ENCODE measurements at places on chromosomes 11 and 22.
A peak's percentile ranks its signal among the peaks of the same experiment; 100 is the strongest.

GRCh38 chr11:134244593-134244992, 8.6 kb downstream of the THYN1 start:
- no peak for DNase-seq

- DNase-seq = peak; percentile 48
Observed at GRCh38 chr22:36065775-36066544, 37.3 kb upstream of the RBFOX2 start.

- no peak for DNase-seq
Observed at GRCh38 chr11:117919341-117919740, 9.9 kb downstream of the TMPRSS13 start.

GRCh38 chr11:133406489-133406888, 125.8 kb downstream of the OPCML start:
- no peak for DNase-seq

GRCh38 chr22:45008751-45009605, 827 bp downstream of the PHF21B start:
- no peak for DNase-seq

GRCh38 chr22:31614781-31615490, 47.1 kb downstream of the PISD start:
- DNase-seq = no peak

GRCh38 chr11:3207526-3208189, 11.0 kb downstream of the MRGPRG start:
- no peak for DNase-seq

GRCh38 chr22:40462195-40462984, 92.0 kb downstream of the SGSM3 start:
- no peak for DNase-seq

DNA sequence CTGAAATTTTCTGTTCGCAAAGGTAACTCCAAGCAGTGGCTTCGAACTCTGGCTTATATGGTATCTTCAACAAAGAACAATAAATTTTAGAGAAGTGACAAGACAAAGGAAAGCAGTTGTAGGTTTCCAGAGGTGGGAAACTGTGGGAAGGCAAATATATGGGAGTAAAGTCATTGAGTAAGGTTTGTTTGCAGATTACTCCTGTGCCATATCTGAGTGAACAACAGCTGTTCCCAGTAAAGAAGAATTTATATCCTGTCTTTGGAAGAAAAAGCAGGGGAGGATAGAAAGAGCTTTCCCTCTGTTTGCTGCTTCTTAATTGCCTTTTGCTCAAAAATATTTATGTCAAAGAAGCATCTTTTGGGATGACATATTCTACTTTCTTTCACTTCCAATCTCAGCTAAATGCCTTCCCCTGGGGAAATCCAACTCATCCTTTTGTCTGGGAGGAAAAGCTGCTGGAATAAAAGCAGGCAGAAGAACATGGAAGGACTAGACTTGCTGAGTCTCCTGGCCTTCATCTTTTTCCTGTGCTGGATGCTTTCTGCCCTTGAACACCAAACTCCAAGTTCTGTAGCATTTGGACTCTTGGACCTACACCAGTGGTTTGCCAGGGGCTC, 10.4 kb upstream of the RCN1 start:
- no peak for DNase-seq

DNA sequence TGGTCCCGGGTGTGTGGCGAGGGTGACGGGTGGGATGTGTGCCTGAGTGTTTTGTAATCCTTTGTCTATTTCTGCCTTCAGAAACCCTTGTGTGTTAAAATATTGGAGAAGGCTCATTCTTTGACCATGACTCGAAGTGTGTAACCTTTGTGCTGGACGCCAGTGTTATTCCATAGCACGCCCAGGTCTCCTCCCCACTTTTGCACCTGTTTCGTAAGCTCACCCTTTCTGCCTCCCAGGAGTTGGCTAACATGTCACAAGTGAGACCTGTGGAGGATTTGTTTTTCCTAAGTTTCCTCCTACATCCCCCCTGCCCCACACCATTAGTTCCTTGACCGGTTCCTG, 382 bp downstream of the C11orf54 start:
- no peak for DNase-seq

DNA sequence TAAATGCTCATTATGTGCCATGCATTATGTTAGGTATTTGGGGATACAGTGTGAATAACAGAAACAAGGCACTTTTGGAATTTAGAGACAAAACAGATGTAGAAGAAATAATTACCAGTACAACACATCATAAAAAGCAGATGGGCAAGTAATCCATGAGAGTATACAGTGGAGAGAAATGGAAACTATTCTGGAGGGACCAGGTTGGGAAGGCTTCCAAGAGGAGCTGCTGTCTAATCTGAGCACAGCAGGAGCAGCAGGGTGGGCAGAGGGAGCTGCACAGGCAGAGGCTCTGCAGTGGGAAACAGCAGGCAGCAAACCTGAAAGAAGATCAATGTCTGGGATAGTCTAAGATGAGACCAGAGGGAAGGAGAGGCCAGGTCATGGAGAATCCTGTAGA, 268.7 kb upstream of the CCDC90B start:
- no peak for DNase-seq

GRCh38 chr22:43275545-43276317, 67.4 kb downstream of the SCUBE1 start:
- no peak for DNase-seq

DNA sequence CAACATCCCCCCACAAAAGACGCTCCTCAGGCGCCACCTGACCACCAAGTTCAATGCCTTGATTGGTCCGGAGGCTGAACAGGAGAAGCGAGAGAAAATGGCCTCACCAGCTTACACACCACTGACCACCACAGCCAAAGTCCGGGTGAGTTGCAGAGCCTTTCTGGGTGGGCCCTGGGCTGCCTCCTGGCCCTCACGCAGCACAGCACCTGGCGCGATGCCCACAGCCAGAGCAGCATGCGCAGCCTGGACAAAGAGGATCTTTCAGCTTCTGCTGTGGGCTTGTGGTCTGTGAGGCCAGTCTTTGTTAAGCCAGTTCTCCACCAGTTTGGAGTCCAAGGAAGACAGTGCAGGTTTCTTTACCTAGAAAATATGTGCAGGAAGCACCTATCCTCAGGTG, 21.6 kb downstream of the CYB5R2 start:
- no peak for DNase-seq

DNA sequence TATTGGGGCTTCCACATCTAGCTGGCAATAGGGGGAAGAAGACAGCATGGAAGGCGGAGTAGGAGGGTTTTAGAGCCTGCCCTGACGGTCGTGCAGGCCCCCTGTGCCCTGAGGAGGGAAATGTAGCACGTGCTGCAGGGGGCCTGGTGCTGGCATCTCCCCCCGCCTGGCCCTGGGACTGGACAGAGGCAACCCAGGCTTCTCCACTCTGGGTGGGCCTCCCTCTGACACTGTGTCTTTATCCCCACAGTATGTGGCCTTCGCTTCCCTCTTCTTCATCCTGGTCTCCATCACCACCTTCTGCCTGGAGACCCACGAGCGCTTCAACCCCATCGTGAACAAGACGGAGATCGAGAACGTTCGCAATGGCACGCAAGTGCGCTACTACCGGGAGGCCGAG, 36.8 kb downstream of the KCNC1 start:
- DNase-seq = no peak

DNA sequence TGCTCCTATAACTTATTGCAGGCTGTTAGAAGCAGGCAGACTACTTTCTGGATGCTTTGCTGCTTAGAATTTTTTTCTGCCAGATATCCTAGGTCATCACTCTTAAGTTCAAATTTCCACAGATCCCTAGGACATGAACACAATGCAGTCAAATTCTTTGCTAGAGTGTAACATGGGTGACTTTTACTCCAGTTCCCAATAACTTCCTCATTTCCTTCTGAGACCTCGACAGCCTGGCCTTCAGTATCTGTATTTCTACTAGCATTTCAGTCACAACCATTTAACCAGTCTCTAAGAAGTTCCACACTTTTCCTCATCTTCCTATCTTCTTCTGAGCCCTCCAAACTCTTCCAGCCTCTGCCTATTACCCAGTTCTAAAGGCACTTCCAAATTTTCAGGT, 60.4 kb upstream of the ZBED5 start:
- no peak for DNase-seq

DNA sequence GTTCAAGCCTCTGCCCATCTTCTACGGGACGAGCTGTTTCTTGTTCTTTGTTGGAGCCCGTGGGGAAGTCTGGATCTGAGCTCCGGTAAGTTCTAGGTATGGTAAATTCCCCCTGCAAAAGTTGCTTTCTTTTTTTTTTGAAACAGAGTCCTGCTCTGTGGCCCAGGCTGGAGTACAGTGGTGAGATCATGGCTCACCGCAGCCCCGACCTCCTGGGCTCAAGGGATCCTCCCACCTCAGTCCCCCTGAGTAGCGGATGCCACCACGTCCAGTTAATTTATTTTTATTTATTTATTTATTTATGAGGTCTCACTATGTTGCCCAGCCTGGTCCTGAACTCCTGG, 35.5 kb upstream of the MOB2 start:
- no peak for DNase-seq

All from stimulated activated CD4-positive, alpha-beta T cell treated with anti-CD3 and anti-CD28 coated beads, Interleukin-15, amount 100 ng/mL, for 1 hour (primary cell).